ENCODE measurements at places on chromosomes 4 and X. TPM values are rescaled to one million over a fixed set of nuclear protein-coding genes. Genes with fewer than 3 reads are reported as not detected.

The ZNF711 gene
- 1.3 TPM for total RNA-seq

GRCh38 chr4:1808851-1809753, 16.0 kb downstream of the FGFR3 start:
- no peaks in the 10 kb centered on the region for H3K4me1 ChIP-seq
- H3K4me3 ChIP-seq, result no peak overlapping the region
- no peaks in the 10 kb centered on the region for H3K27me3 ChIP-seq
- no peak overlapping the region for H3K27ac ChIP-seq

The SH3RF1 gene
- 0.15 TPM for total RNA-seq

DNA sequence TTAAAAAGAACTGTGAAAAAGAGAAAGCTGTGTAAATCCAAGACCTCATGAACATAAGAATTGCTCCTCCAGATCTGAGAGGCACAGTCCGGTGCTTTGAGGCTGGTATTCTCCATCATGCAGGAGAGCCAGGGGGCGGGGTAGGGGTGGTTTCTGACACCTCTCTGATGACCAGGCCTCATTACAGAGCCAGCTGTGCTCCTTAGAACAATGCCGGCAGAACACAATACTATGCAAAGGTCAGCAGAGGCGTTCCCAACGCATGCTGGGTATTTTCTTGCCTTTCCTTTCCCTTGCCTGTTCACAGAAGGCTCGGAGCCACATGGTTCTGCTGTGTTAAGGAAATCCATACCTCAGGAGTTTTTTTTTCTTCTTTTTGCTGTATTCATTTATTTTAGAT, 91.2 kb upstream of the SOD3 start:
- H3K4me3 ChIP-seq, result no peak overlapping the region
- H3K27me3 ChIP-seq, result no peaks in the 10 kb centered on the region
- no peak for DNase-seq
- H3K4me1 ChIP-seq, result no peaks in the 10 kb centered on the region
- H3K36me3 ChIP-seq, result no peaks in the 10 kb centered on the region
- no peak overlapping the region for H3K27ac ChIP-seq

DNA sequence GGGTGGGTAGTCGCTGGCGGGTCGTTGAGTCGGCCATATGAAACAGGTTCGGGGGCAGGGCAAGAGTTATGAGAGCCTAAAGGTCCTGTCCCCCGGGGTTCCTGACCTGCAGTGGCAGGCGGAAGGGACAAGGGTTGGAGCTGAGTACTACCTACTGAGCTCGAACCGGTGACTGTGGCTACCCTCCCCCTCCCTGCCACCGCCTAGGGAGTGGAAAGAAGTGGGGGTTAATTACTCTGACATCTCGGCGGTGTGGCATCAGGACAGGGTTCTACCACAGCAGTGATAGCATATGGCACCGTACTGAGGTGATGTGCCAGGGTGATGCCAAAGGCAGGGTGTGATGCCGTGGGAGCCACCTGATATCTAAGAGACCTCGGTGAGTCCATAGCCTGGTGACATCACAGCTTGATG, 307 bp downstream of the ATG4A start:
- H3K4me1 ChIP-seq, result peaks cover 22% of the 10 kb centered on the region
- no peaks in the 10 kb centered on the region for H3K36me3 ChIP-seq
- DNase-seq, result no peak
- H3K27me3 ChIP-seq, result no peaks in the 10 kb centered on the region
- peak overlapping the region; percentile 81 for H3K27ac ChIP-seq
- H3K4me3 ChIP-seq, result peak overlapping the region; percentile 47

GRCh38 chr4:183588169-183588675, 70.8 kb downstream of the RWDD4 start:
- no peaks in the 10 kb centered on the region for H3K36me3 ChIP-seq
- no peak for DNase-seq
- no peaks in the 10 kb centered on the region for H3K27me3 ChIP-seq
- H3K4me1 ChIP-seq, result no peaks in the 10 kb centered on the region

The EXOC1 gene
- total RNA-seq, result 50.7 TPM

Measured in CD4-positive, alpha-beta memory T cell (primary cell).